ENCODE measurements at places on chromosomes 12 and 14.
A peak's percentile ranks its signal among the peaks of the same experiment; 100 is the strongest.

GRCh38 chr14:71005076-71005475 lies 97.8 kb downstream of the PCNX1 start:
- DNase-seq = no peak

DNA sequence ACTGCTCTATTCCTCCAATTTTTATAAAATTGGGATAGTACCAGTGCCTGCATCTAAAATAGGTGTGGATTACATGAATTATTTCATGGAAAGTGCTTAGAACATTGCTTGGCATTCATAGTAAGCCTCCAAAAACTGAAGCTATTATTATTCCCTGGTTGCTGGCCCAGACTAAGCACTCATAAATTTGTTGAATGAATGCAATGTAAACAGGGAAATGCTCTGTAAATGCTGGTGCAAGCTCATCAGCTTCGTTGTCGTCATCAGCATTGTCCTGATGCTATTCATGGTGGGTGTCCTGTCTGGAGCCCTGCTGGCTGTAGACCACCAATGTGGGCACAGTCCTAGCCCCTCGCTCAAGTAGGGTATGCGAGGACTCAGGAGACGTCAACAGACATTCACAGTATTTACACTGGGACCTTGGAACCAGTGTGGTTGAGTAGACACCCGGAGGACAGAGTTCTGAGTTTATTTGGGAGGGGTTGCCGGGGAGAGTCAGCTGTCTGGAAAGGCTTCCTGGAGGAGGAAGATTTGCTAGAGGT lies 16.5 kb downstream of the BDKRB2 start:
- no peak for DNase-seq

- no peak for DNase-seq
Observed at GRCh38 chr14:43005807-43006206, 1399.1 kb downstream of the LRFN5 start.

DNA sequence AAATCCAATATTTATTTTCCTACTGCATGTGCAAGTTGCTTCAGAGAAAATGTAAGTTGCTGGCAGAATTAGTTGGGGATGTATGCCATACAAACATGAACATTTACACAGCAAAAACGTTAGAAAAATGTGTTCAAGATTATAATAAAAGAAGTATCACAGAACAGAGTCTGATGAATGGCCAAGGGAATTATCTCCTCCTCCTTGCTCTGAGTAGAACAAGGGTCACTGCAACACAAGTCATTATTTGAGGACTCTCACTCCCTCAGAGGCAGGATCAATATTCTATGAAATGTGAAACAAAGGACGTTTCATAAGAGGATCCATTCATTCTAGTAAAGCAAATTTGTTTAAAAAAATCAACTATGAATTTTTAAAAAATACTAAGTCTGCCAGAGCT lies 177.8 kb downstream of the PRKD1 start:
- DNase-seq = no peak

DNA sequence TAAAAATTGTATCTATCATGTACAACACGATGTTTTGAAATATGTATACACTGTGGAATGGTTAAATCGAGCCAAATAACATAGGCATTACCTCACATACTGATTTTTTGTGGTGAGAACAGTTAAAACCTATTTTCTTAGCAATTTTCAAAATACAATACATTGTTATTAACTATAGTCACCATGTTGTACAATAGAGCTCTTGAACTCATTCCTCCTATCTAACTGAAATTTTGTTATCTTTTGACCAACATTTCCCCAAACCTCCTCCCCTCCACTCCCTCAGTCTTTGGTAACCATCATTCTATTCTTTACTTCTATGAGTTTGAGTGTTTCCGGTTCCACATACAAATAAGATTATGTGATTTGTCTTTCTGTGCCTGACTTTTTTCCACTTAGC lies 6.8 kb upstream of the SLC38A2 start:
- DNase-seq = no peak

DNA sequence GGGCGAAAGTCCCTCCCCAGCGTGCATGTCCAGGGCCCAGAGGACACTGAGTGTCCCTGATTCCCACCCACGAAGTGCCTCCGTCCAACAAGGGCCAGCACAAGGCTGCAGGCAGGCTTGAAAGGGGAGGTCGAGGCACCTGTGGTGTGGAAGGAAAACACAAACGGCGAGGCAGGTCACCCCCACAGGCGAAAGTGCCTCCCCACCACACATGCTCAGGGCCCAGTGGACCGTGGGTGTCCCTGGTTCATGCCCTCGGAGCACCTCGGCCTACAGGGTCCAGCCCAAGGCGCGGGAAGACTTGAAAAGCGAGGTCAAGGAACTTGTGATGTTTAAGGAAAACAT lies 370.4 kb downstream of the ALG10 start:
- no peak for DNase-seq

GRCh38 chr12:68612697-68613096 lies 2.0 kb downstream of the RAP1B start:
- DNase-seq = no peak

GRCh38 chr14:37493606-37494005 lies 101.4 kb downstream of the FOXA1 start:
- no peak for DNase-seq

- no peak for DNase-seq
Observed at GRCh38 chr12:81381951-81382350, 304.1 kb downstream of the ACSS3 start.

GRCh38 chr14:92368001-92368400 lies 45.0 kb downstream of the SLC24A4 start:
- DNase-seq = no peak

- no peak for DNase-seq
Observed at GRCh38 chr12:91937009-91937408, 208.6 kb downstream of the BTG1 start.

- DNase-seq = no peak
Observed at GRCh38 chr12:42326541-42327226, 717 bp downstream of the PPHLN1 start.

DNA sequence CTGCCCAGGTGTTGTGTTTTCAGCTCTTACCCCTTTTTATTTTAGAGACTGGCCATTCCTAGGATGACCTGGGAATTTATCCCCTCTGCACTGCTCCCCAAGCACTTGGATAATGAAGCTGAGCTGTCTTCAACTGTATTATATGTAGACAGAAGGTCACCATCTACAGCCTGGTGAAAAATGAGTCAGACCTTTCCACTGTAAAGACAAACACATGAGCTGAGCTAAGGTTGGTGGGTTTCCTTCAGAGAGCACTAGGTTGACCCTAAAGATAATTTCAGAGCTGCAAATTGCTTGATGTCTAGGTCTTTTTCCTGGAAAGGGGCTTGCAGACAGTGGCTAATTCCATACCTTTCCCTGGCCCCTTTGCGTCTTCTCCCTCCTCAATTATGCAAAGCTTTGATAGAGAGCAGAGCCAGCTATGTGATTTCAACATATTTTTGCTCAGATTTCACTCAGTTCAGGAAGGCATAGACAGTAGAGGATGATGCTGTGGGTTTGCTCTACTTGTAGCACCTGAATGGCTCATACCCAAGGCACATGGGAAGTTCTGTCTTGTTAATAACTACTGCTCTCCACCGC lies 9.2 kb upstream of the IKZF4 start:
- no peak for DNase-seq

GRCh38 chr12:1126091-1126490 lies 135.1 kb downstream of the ERC1 start:
- DNase-seq = no peak

- DNase-seq = peak; percentile 41
Observed at GRCh38 chr12:76084863-76085519, 506 bp upstream of the NAP1L1 start.

GRCh38 chr14:22489244-22489545 lies 99.8 kb downstream of the DAD1 start:
- no peak for DNase-seq

Measured in esophagus squamous epithelium (tissue), 5 donors.